ENCODE measurements at places on chromosomes 6 and 20. TPM values are rescaled to one million over a fixed set of nuclear protein-coding genes. Genes with fewer than 3 reads are reported as not detected.

DLL1 gene
- total RNA-seq, result 0.55 TPM

- no peaks in the 10 kb centered on the region for H3K4me1 ChIP-seq
- no peaks in the 10 kb centered on the region for H3K27me3 ChIP-seq
- H3K27ac ChIP-seq, result no peak overlapping the region
- no peaks in the 10 kb centered on the region for H3K36me3 ChIP-seq
Measured at GRCh38 chr20:40741507-40742106, 52.6 kb upstream of the MAFB start.

DNA sequence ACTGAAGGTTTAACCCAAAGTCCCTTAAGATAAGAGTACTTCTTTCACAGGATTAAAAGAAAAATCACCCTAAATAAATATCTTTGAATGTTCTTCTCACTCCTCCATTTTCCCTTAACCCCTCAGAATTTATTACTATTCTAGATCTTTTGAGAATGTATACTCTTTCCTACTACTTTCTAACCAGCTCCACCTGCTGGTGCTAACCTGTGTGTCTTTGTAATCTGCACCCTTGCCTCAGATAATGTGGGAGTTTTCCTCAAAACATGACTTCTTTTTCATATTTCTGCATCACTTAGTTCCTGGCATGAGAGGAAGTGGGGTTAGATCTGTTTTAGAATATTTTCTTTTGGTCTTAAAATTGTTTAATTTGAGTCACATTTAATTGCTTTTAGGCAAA, 394.2 kb downstream of the BMP2 start:
- no peak overlapping the region for H3K4me3 ChIP-seq
- H3K4me1 ChIP-seq, result no peaks in the 10 kb centered on the region
- no peak for DNase-seq
- no peaks in the 10 kb centered on the region for H3K36me3 ChIP-seq
- no peaks in the 10 kb centered on the region for H3K27me3 ChIP-seq

GRCh38 chr6:154901876-154902552, 93.1 kb upstream of the TIAM2 start:
- H3K27ac ChIP-seq, result no peak overlapping the region
- no peaks in the 10 kb centered on the region for H3K36me3 ChIP-seq
- no peaks in the 10 kb centered on the region for H3K4me1 ChIP-seq
- no peak overlapping the region for H3K4me3 ChIP-seq
- no peaks in the 10 kb centered on the region for H3K27me3 ChIP-seq
